Gastroesophageal sphincter (tissue), 4 donors: ENCODE measurements at places on chromosomes 11 and 22. TPM values are rescaled to one million over a fixed set of nuclear protein-coding genes. Genes with fewer than 3 reads are reported as not detected.

The KRTAP5-11 gene
- total RNA-seq = not detected

The KDM4E gene
- total RNA-seq = not detected

The GGT5 gene
- 36.6 TPM for total RNA-seq

The PLEKHA7 gene
- 12.0 TPM for total RNA-seq

The WNT7B gene
- 1.2 TPM for total RNA-seq

The PNPLA5 gene
- not detected for total RNA-seq

The MAP6 gene
- total RNA-seq = 27.2 TPM

The PRSS23 gene
- total RNA-seq = 87.2 TPM

The FAM180B gene
- total RNA-seq = 0.40 TPM

The TRIM6 gene
- total RNA-seq = 1.6 TPM

The SHANK3 gene
- total RNA-seq = 7.3 TPM

The DAGLA gene
- 5.6 TPM for total RNA-seq

The AAMDC gene
- total RNA-seq = 57.6 TPM

The TTC36 gene
- total RNA-seq = 4.5 TPM

The TPST2 gene
- total RNA-seq = 20.6 TPM

- ATAC-seq = peak; percentile 77
Observed at GRCh38 chr22:45526281-45526680, 23.6 kb downstream of the FBLN1 start.

DNA sequence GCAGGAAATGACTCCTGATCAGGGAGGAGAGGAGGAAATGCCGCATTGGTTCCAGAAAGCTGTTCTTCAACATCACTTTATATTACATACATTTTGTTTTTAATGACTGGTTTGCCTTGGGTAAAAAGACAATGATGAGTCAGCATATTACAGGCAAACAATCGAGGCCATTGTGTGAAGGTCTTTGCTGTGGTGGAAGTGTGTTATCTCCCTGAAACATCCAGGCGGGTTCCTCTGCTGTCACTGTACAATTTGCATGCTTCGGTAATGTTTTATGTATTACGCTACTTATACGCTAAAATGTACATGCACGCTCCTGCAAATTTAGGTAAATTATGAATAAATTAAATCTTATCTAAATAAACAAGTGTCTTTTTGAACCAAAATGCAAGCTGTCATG is 161.1 kb downstream of the KIRREL3 start:
- ATAC-seq = no peak

- no peak for ATAC-seq
Observed at GRCh38 chr11:56522008-56522407, 21.0 kb downstream of the OR5M11 start.

GRCh38 chr22:19290400-19291217 is 910 bp downstream of the CLTCL1 start:
- ATAC-seq = no peak

- ATAC-seq = no peak
Observed at GRCh38 chr11:133238027-133238426, 294.3 kb downstream of the OPCML start.

DNA sequence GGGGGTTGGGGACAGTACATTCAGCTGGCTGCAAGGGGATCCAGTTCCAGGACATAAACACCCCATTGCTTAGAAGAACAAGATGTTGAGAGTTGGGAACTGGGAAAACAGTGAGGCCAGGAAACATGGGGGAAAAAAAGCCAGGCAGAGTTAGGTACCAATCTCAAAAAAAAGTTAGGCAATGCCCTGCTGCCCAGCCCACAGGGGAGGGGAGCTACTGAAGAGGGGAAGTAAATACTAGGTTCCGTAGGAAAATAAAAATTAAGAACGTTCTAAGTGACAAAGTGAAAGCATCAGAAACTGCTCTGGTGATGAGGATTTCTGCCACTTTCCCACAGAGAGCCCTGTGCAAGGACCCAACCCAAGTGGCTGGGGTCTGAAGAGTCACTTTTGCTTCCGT is 12.0 kb downstream of the SPTBN2 start:
- ATAC-seq = no peak

DNA sequence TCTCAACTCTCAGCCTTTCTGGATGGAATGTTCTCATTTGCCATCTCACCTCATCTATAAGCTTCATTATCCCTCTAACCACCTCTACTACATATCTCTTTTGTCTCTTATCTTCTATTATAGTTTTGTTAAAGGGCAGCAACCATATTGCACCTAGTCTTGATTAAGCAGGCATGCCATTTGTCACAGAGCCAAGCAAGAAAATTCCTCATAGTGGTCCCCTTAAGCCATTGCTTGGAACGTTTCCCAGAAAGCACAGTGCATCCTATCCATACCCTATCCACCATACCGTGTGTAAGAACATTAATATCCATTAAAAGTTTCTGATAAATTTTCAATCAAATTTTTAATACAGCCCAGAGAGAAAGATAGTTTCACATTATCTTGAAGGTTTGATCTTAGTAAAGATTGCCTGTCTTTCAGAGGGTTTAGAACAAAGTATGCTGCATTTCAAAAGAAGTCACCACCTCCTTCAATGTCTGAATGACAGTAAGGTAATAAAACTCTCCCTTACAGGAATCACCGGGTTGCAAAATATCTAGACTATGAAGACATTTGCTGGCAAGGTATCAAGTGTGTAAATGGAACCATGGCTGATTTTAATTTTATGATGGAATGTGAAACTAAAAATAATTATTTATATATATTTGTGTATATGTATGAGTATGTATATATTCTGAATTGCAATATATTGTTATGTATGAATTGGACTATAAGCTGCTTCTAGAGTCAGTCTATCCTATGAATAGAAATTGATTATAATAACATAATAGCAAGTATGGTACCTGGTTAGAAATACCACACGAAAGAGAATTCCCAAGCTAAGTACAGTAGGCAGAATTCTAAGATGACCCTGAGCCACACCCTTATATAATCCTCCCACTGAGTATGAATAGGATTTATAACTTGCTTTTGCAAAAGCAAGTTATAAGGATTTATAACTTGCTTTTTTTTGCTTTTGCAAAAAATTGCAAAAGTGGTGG is 1296.3 kb downstream of the LRRC4C start:
- no peak for ATAC-seq

DNA sequence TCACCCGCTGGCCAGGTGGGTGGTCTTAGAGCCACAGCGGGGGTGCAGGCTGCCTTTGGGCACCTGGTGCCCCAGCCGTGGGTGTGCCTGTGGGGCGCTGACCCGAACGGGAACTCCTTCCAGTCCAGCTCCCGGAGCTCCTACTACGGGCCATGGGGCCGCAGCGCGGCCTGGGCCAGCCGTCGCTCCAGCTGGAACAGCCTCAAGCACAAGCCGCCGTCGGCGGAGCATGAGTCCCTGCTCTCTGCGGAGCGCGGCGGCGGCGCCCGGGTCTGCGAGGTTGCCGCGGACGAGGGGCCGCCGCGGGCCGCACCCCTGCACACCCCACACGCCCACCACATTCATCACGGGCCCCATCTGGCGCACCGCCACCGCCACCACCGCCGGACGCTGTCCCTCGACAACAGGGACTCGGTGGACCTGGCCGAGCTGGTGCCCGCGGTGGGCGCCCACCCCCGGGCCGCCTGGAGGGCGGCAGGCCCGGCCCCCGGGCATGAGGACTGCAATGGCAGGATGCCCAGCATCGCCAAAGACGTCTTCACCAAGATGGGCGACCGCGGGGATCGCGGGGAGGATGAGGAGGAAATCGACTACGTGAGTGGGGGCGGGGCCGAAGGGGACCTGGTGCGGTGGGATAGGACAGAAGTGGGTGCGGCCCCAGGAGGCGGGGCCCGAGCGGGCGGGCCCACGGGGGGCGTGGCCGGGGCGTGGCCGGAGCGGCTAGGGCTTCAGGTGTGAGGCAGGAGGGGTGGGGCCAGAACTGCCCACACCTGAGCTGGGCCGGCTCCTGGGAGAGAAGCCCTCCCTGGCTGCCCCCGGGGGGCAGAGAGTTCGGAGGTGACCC is 91.5 kb downstream of the CACNA1I start:
- ATAC-seq = no peak

DNA sequence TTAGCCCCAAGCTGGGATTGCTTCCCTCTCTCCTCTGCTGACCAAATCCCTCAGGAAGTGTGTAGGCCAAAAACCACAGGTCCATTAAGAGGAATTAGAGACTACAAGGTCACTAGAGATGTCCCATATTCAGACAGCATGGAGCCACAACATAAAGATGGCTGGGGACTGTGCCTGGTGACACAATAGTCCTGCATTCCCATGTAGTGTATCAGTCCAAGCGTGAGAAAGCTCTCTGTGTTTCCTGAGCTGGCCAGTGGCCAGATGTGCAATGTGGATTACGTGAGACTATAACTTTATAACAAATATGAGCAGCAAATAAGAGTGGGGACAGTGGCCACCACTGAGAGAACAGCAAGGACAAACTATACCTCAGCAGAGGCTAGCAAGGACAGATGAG is 7.6 kb upstream of the MS4A10 start:
- no peak for ATAC-seq

GRCh38 chr11:61980783-61981541 is 13.5 kb upstream of the FTH1 start:
- ATAC-seq = no peak

DNA sequence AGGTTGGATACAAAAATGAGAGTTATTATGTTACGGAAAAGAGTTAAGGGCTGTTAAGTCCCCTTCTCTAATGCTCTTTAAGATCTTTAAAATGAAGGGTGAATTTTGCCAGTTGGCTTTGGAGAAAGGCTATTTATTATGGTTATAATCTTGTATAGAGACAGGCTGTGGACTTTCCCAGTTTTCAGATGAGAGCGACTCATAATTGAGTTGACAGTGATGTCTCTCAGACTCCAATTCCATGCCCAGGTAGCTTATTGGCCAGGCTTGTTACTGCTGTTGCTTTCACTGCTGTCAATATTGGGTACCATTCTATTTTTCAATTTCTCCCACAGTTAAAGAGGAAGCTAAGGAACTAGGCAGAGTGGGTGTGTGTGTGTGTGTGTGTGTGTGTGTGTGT is 13.1 kb downstream of the ENDOD1 start:
- ATAC-seq = no peak

- no peak for ATAC-seq
Observed at GRCh38 chr22:24542641-24543040, 12.3 kb downstream of the GUCD1 start.

- ATAC-seq = no peak
Observed at GRCh38 chr22:23790819-23791737, 4.3 kb downstream of the SMARCB1 start.

- ATAC-seq = no peak
Observed at GRCh38 chr11:107017104-107017432, 1.2 kb downstream of the GUCY1A2 start.

DNA sequence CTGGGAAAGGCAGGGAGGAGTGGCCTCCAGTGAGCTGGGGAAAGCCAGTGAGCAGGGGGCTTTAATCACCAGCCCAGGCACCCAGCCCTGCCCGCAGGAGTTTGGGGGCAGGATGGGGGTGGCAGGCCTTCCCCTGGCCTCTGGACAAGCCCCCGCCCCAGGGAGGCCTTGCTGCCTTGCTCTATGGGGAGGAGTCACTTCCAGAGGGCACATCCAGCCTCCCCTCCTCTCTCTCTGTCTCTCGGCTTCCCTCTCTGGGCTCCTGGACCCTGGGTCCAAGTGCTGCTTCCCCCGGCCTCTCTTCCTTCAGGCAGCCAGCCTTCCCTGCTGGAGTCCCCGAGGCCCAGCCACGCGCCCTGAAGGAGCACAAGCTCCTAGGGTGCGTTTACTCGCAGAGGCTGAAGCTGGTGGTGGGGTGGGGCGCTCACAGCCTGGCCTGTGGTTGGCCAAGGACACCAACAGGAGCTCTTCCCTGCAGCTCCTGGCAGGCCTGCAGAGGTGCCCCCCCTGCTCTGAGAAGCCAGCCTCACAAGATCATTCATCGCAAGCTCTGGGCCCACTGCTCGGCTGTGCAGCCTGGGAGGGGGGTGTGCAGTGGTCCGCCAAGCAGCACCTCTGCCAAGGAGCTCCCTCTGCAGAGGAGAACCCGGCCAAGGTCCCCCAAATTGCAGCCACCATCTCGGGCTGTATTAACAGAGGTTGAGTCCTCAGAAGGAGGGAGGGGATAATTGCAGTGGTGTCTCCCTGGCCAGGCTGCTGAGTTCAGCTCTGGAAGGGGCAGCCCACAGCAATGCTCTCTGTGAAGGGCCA is 25.4 kb downstream of the OSBPL5 start:
- no peak for ATAC-seq

DNA sequence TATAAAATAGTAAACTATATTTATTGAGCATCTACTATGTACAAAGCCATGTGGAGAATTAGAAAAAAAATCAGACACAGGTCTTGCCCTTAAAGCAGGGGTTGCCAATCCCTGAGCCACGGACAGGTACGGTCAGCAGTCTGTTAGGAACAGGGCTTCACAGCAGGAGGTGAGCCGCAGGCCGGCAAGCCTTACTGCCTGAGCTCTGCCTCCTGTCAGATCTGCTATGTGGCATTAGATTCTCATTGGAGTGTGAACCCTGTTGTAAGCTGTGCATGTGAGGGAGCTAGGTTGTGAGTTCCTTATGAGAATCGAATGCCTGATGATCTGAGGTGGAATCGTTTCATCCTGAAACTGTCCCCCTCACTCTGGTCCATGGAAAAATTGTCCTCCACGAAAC is 2.1 kb upstream of the RAG2 start:
- ATAC-seq = no peak

GRCh38 chr11:15309296-15309695 is 194.6 kb downstream of the INSC start:
- no peak for ATAC-seq

- ATAC-seq = no peak
Observed at GRCh38 chr11:17443926-17444690, 32.5 kb downstream of the ABCC8 start.

GRCh38 chr11:2277933-2278523 is 7.6 kb upstream of the ASCL2 start:
- no peak for ATAC-seq

GRCh38 chr22:27671413-27671935 is 130.1 kb downstream of the MN1 start:
- no peak for ATAC-seq

DNA sequence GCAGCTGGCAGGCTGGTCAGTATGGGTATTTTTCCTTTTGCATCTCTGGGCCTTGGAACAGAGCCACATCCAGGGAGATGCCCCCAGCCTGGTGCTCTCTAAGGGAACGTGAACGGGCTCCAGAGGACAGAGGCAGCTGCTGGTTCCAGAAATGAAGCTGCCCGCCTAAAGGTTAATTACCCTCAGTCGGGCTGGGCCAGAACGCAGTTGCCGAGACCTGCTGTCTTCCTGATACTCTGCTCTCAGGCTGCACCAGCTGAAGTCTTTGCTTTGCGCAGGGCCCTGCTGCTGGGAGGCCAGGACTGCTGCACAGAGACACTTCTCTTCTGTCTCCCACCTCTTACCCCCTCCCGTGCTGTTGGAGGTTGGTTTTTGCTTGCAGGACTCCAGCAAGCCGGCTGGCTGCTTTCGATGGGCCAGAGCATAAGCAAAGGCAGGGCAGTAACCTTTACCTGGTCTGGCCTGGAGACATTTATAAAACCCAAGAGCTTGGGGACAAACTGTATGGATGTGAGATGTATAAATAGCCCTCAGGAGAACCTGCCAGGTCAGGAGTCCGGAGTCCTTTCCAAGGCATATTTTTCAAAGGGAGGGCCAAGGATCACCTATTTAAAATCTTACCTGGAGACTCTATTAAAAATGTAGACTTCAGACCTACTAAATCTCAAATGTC is 197.1 kb downstream of the GRIK4 start:
- ATAC-seq = no peak
